ENCODE measurements at places on chromosomes 12 and 14.

DNA sequence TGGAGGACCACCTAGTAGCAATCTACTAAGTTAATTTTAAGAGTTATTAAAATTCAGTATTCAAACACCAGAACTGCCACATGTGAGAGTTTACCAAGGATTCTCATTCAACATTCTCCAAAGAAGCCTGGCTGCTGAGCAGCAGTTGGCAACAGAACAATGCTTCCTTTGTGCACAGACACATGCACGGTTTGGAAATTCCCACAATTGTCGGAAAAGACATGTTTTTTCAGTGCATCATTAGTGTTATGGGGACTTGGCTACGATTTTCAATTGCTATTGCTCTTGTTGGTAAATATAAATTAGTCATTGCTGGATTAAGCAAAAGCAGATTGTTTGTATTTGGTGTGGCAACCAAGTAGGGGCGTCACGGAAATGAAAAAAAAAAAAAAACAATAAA is 22.2 kb downstream of the ST8SIA1 start:
- no peak for DNase-seq

DNA sequence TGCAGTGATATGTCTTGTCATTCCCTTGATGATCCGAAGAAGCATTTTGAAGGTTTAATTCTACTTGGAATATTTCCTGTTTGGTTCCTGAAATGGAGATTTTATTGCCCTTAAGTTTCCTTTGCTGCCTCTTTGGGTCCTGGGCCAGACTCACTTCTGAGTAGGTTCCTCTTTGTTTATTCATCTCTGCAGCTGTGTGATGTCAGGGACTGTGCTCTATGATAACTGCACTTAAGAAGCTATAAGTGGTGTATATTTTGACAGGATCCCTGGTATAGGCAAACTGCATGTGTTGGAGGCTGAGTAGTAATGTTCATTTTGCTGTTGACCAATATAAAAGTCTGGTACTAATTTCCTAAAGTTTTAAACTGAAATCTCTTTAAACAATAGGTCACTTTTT is at the start of gene KLRC4:
Gene KLRC4 (minus strand): TSS at position 366 of the 400 bp plus-strand sequence. CDS start 182 bp downstream, at position 184.
- no peak for DNase-seq

GRCh38 chr12:31682136-31682962 is 22.9 kb downstream of the ETFBKMT start:
- DNase-seq = peak; percentile 54

DNA sequence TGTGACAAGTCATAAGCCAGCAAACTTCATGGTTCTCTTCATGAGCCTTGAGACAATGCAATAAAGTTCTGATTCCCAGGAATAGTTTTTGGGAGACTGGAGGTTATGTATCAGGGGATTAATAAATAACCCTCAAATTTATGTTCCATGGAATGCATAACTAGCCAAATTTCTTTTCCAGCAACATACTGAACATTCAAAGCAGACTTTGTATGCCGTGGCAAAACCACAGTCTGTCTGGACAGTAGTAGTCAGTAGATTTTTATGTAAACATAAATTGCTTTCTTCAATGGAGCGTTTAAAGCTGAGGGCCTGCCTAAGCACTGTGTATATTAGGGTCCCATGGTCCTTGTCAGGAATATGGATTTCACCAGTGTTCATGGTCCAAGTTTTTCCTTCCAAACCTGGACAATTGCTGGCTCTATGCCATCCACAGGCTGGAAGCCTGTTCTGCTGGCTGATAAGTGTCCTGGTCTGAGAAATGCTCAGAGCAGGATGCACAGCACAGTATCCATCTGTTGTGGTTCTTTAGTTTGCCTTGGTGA is 144.9 kb downstream of the SRGAP1 start:
- no peak for DNase-seq

GRCh38 chr12:19298836-19299605 is 140.3 kb upstream of the AEBP2 start:
- no peak for DNase-seq

DNA sequence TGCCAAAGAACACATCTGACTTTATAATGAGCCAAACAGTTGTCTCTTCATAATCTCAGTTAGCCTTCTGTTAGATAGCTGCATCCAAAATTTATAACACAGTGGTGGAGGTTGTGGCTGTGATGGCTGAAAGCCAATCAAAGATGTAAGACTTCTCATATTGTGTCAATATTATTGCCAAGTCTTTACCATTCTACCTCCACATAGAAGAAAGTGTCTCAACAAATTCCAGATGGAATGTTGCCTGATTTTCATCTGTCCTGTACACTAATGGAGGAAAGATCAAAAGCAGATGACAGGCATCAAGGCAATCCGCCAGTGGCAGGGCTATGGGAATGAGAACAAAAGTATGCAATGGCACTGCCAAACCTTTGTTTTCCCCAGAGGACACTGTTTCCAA is 813.1 kb upstream of the NOVA1 start:
- DNase-seq = no peak

GRCh38 chr12:21330682-21331253 is 3.9 kb downstream of the SLCO1A2 start:
- no peak for DNase-seq

DNA sequence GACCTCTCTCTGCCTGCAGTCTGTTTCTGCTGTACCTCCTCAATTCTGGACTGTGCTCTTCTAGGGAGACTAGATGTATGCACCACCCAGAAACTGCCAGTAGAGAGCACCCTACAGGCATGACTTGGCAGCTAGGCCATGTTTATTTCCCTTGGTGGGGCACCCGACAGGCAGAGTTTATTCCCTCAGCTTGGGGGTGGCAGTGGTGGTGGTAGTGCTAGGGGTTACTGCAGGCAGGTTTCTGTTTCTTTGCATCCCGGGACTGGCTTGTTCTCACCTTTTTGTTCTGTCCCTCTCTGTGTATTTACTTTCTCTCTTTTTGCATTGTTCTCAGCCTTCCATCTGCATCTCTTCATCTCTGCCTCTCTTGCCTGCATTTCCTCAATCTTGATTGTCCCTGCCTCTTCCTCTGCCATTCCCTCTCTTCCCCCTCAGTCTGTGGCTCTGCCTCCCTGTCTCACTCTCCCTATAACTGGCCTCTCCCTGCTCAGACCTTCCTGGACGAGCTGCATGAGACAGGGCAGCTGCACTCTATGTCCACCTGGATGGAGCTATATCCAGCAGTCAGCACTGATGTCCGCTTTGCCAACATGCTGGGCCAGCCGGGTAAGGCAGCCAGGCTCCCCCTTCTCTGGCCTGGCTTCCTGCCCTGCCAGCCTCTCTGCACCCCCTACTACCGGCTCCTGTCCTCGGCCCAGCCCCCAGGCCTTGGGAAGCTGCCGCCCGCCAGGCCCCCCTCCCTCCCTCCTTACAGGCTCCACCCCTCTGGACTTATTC is 13.8 kb downstream of the PRPF40B start:
- peak; percentile 76 for DNase-seq

DNA sequence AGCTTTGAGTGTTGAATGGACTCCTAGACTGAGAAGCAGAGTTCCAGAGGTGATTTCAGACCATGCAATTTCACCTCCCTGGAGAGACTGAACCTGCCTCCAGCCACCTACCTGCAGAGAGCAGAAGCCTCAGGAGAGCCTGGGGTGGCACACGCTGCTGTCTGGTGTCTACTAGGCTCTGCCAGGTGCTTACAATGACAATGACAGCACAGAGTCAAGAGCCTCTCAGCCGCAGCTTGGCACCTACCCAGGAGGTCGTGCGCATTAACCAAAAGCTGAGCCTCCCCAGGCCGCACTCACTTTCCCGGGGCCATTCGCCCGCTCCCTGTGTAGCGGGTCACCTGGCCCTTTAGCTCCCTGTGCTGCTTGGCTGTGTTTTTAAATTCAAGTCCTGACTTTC is 63.2 kb downstream of the TESC start:
- no peak for DNase-seq

DNA sequence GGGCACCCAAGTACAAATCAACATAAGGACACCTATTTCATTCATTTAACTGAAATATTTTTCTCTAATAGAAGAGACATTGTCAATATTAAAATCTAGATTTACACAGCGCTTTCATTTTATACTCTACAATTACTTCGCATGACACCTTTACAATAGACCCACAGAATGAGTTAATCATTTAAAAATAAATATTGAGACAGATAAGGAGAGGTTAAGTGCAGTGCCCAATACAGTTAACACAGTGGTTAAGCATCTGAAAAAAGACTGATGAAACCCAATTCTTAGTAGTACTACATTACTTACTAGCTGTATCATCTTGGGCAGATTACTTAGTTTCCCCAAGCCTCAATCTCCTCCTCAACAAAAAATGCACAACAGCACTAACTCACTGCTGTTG is 116.2 kb downstream of the DENND5B start:
- DNase-seq = no peak

DNA sequence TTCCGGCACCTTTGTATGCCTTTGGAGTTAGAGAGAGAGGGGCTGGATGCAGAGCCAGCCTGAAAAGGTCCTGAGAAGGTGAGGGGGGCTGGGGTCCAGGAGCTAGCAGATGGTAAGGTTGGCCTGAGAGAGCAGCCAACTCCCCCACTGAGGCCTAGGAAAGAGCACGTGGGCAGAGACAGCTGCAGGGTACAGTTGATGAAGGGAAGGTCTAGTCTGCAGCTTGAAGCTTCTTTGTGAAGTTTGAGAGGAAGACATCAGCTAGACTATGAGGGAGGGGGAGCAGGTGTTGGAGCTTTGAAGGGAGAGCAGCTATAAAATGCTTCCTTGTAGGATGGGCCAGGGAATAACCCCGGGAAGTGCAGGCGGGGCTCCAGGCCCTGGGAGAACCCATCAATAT is 289.3 kb upstream of the AMIGO2 start:
- DNase-seq = no peak

DNA sequence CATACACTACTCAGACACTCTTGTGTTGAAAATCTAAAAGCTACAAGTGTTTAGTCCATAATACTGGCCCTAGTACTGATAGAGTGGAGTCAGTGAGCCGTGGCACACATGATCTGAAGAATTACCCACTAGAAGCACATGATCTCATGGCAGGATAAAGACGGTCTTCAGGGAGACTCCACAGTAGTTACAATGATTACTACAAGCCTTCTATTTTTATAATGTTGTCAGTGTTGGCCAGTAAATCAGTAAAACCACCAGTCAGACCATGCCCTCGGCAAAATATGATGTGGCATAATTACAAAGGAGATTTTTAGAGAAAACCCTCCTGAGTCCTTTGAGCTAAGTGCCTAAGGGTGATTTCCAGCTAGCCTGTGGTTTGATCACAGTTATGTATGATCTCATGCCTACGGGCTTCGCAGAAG is 114.9 kb downstream of the PDZRN4 start:
- DNase-seq = no peak

- DNase-seq = no peak
Observed at GRCh38 chr12:944211-944610, 5.3 kb downstream of the RAD52 start.

DNA sequence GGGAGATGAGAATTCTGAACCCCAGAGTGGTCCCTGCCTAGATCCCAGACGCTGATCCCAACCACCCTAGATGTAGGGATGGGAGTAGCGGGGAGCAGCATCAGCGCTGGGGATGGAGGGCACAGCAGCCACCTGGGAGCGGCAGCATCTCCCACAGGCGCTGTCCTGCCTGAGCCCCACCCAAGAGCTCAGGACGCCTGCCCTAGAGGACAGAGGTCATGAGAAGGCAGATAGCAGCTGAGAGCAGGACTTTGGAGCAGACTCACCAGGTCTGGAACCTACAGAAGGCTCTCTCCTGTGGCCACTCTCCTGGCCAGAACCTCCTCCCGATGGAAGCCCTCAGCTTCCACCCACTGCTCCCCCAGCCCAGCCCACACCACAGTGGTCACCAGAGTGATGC is 7.2 kb downstream of the CCDC85C start:
- no peak for DNase-seq

GRCh38 chr12:105025890-105026289 is 39.8 kb downstream of the NOPCHAP1 start:
- no peak for DNase-seq

GRCh38 chr14:105536691-105537579 is 10.6 kb downstream of the TMEM121 start:
- DNase-seq = no peak

DNA sequence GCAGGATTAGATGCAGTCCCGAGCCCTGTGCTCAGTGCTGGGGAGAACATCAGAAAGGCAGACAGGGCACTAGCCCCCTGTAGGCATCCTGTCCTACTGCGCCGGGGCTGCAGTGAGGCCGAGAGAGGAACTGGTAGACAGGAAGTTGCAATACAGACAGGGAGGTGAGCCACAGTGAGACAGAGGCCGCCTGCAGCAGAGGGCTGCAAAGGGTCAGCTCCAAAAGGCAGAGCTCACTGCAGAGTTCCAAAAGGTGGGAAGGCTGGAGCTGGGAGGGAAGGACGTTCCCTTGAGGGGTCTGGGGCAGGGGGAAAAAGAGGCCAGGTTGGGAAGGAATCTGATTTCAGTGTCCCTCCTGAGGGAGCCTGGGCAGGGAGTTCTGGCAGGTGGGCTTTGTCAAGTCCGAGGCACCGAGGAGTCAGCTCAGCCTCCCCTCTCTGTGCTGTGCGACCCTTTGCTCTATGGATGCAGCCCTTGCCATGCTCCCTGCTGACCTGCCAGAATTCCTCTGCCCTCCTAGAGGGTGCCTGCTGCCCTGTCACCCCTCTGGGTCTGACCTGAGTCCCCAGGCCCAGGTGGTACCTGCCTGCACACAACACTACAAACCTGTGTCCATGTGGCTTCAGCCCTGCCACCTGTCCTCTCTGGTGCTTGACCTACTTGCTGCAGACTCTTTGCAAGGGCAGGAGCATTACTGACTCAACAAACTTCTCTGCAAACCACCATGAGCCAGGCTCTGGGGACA is 63.5 kb downstream of the PRMT8 start:
- DNase-seq = no peak

DNA sequence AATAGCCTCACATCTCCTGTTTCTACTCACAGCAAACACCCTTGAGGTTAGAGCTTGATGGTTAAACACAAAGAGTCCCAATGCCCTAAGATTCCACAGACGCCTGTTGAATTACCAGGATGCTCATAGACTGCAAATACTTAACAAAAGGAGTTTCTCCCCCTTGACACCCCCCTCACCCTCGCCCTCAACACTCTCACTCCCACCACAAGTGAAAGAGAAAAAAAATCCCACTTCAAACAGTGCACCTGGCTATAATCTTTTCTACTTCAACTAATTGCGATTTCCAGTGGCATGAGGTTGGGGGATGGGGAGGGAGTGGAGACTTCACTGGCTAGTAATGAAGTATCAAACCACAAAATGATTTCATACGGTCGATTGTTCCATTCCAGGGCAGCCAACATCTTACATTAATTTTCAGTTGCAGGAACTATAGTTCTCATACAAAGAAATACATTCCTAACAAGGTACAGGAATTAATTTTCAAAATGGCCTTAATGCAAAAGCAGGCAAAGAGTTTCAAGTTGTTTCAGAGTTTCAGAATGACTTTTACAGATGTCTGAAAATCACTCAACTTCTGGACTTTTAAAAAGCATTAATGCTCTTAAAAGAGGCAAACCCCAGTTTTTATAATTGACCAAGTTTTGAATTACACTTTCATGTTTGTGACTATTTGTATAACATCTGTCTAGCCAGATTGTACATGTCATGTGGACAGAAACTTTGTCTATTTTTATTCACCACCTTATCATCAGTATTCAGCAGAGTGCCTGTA is 390.7 kb downstream of the C12orf75 start:
- no peak for DNase-seq

- DNase-seq = no peak
Observed at GRCh38 chr12:8822298-8822697, at the start of gene A2ML1. Gene A2ML1 (plus strand): TSS chr12:8822621. CDS start chr12:8822652, 31 bp downstream.

Data from GM19239 (cell line).